ENCODE measurements at places on chromosomes 3 and 15.
A peak's percentile ranks its signal among the peaks of the same experiment; 100 is the strongest.

DNA sequence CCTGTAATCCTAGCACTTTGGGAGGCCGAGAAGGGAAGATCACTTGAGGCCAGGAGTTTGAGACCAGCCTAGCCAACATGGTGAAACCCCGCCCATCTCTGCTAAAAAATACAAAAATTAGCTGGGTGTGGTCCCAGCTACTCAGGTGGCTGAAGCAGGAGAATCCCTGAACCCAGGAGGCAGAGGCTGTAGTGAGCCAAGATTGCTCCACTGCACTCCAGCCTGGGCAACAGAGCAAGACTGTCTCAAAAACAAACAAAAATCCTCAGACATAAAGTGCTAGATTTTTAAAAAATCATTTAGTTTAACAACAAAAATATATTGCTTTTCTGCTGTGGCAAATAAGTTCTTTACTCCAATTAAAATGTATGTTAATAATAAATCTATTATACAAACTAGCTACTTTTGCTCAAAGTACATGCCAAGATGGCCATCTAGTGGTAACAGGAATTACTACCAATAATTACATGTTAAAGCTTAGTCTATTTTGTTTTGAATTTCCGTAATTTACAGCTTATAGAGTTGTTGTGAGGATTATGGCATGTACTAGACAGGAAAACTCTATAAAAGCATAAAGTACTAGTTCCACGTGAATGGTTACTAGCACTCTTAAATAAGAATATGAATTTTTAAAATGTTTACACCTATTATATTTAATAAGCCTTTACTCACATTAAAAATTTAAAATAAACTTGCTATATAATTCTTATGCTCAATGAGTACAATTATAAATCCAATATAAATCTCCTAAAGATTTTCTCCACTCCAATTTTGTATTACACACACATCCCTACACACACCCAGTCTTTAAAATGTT is 39.0 kb downstream of the GABPB1 start:
- no peaks in the 10 kb centered on the region for H3K27me3 ChIP-seq
- no peak overlapping the region for H3K27ac ChIP-seq
- H3K36me3 ChIP-seq, result no peaks in the 10 kb centered on the region
- no peaks in the 10 kb centered on the region for H3K4me1 ChIP-seq
- DNase-seq, result peak; percentile 31

GRCh38 chr3:128577711-128578110 is 72.9 kb downstream of the RPN1 start:
- no peaks in the 10 kb centered on the region for H3K27me3 ChIP-seq
- DNase-seq, result no peak
- no peaks in the 10 kb centered on the region for H3K36me3 ChIP-seq
- no peak overlapping the region for H3K4me3 ChIP-seq
- H3K4me1 ChIP-seq, result no peaks in the 10 kb centered on the region

GRCh38 chr3:193620650-193621049 is 27.6 kb downstream of the OPA1 start:
- DNase-seq, result no peak
- H3K27me3 ChIP-seq, result no peaks in the 10 kb centered on the region
- peaks cover 22% of the 10 kb centered on the region for H3K36me3 ChIP-seq
- no peak overlapping the region for H3K27ac ChIP-seq

- peak overlapping the region; percentile 80 for H3K27ac ChIP-seq
- peaks cover 15% of the 10 kb centered on the region for H3K4me1 ChIP-seq
- no peak for DNase-seq
- peaks cover 3% of the 10 kb centered on the region for H3K27me3 ChIP-seq
- peak overlapping the region; percentile 68 for H3K4me3 ChIP-seq
Measured at GRCh38 chr15:99566157-99566897, 543 bp downstream of the MEF2A start.

- H3K36me3 ChIP-seq, result no peaks in the 10 kb centered on the region
- no peaks in the 10 kb centered on the region for H3K27me3 ChIP-seq
- H3K4me3 ChIP-seq, result no peak overlapping the region
- H3K4me1 ChIP-seq, result peaks cover 40% of the 10 kb centered on the region
- no peak for DNase-seq
Measured at GRCh38 chr3:105824129-105824528, 44.7 kb downstream of the CBLB start.

GRCh38 chr15:59329570-59330350 is 42.9 kb downstream of the MYO1E start:
- H3K4me3 ChIP-seq, result peak overlapping the region; percentile 25
- DNase-seq, result peak; percentile 35
- H3K36me3 ChIP-seq, result no peaks in the 10 kb centered on the region

DNA sequence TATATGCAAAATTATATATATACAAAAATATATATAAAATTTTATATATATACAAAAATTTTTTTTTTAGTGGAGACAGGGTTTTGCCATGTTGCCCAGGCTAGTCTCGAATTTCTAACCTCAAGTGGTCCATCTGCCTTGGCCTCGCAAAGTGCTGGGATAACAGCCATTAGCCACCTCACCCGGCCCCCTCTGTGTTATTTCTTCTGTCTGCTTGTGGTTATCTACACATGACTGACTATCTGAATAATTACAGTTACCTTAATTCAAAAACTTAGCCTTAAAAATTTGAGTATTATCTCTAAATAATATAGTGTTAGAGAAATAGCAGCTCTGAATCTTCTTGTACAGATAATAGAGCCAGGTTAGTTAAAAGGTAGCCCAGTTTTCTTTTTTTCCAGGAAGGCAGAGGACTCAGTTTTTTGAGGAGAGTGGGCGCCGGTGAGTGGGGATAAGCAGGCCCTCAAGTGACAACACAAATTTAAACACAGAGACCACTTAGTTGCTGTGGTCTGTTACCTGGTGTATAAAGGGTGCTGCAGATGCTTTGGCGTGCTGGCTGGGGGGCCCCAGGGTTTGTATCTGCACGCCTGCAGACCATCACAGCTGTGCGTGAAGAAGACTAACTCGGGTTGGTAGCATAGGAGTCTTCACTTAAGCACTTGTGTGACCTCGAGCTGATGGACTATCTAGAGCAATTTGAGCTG is 83.7 kb downstream of the TRAK1 start:
- no peaks in the 10 kb centered on the region for H3K36me3 ChIP-seq
- no peak overlapping the region for H3K4me3 ChIP-seq
- H3K27ac ChIP-seq, result no peak overlapping the region

- peak; percentile 67 for DNase-seq
Measured at GRCh38 chr3:188948281-188948996, 223.3 kb upstream of the TPRG1 start.

GRCh38 chr15:95440712-95441111 is 889.8 kb upstream of the NR2F2 start:
- no peaks in the 10 kb centered on the region for H3K4me1 ChIP-seq
- no peak for DNase-seq
- H3K27me3 ChIP-seq, result no peaks in the 10 kb centered on the region
- H3K4me3 ChIP-seq, result no peak overlapping the region
- H3K36me3 ChIP-seq, result no peaks in the 10 kb centered on the region

DNA sequence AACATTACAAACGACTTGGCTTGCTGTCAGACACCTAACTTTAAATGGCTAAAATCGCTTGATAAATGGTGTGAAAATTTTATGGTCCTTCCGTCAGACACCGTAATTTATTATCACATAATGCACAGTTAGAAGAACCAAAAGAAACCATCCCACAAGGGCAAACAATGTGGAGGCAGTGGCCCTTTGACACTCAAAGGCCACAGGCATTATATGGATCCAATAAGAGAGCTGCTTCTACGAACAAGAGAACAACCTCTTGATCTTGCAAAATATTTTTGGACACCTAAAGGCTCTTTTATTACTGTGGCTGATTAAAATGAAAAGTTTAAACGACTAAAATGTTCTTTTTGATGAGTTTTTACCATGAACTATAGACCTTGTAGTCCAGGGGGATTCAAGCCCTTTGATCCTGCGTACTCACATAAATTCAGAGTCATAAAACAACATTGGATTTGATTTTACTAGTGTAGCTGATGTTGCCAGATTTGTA is 202.8 kb downstream of the FMN1 start:
- H3K4me3 ChIP-seq, result no peak overlapping the region
- H3K36me3 ChIP-seq, result no peaks in the 10 kb centered on the region
- H3K4me1 ChIP-seq, result no peaks in the 10 kb centered on the region
- H3K27me3 ChIP-seq, result no peaks in the 10 kb centered on the region
- H3K27ac ChIP-seq, result no peak overlapping the region
- no peak for DNase-seq

GRCh38 chr3:141421186-141421585 is 52.9 kb downstream of the ZBTB38 start:
- no peak overlapping the region for H3K27ac ChIP-seq
- no peaks in the 10 kb centered on the region for H3K36me3 ChIP-seq
- DNase-seq, result no peak
- H3K4me1 ChIP-seq, result no peaks in the 10 kb centered on the region
- no peaks in the 10 kb centered on the region for H3K27me3 ChIP-seq

DNA sequence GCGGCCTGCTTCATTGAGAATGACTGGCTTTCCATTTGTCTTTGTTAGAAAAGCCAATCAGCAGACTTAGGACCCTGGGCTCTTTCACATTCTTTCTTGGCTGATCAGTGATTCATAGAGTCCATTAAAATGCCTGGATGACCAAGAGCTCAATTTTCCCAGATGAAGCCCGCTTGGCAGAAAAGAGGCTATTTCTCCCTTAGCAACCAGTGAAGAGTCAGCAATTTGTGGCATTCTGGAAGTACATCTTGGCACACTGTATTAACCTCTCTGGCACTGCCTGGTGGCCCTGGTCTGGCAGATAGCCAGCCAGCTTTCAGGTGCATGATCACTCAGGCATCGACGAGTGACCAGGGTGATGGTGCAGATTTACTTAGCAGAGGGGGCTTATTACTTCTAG is 145.7 kb upstream of the PLAAT1 start:
- DNase-seq, result no peak
- no peak overlapping the region for H3K27ac ChIP-seq
- no peaks in the 10 kb centered on the region for H3K4me1 ChIP-seq
- no peaks in the 10 kb centered on the region for H3K36me3 ChIP-seq
- peaks cover 15% of the 10 kb centered on the region for H3K27me3 ChIP-seq
- H3K4me3 ChIP-seq, result no peak overlapping the region

GRCh38 chr3:168342946-168343850 is 247.5 kb upstream of the GOLIM4 start:
- DNase-seq, result no peak
- H3K4me3 ChIP-seq, result no peak overlapping the region
- no peaks in the 10 kb centered on the region for H3K4me1 ChIP-seq

GRCh38 chr3:151804267-151804666 is 9.6 kb upstream of the AADAC start:
- H3K27me3 ChIP-seq, result no peaks in the 10 kb centered on the region
- no peak overlapping the region for H3K4me3 ChIP-seq
- no peak overlapping the region for H3K27ac ChIP-seq
- no peak for DNase-seq
- H3K4me1 ChIP-seq, result no peaks in the 10 kb centered on the region

GRCh38 chr3:182389071-182389815 is 404.1 kb upstream of the ATP11B start:
- H3K4me3 ChIP-seq, result no peak overlapping the region
- H3K27me3 ChIP-seq, result no peaks in the 10 kb centered on the region
- H3K36me3 ChIP-seq, result no peaks in the 10 kb centered on the region
- no peak overlapping the region for H3K27ac ChIP-seq
- H3K4me1 ChIP-seq, result peaks cover 11% of the 10 kb centered on the region
- DNase-seq, result peak; percentile 35

DNA sequence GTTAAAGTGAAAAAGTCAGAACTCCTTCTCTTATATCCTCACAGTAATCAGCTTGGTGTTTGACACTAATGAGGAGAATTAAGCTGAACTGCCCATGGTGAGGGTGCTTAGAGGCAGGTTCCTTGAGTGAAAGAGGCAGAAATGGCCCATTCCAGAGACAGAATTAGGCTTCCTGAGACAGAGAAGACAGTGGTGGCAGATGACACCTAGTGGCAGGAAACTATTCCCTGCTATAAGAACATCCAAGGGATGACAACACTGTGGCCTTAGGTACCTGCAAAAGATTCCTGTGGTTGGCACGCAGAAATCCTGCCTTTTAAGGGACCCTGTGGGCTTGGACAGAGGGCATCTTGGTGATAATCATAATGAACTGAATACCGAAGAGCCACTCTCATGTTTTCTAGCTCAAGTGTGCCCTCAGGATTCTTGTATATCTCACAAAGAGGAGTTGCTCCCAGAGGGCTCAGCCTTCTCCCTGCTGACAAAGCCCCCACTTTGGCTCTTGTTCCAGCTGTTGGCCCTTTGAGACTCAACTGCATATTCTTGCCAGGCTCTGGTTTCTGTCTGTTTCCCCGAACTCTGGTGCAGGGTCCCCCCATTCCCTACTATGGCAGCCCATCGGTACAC is 56.0 kb downstream of the KBTBD12 start:
- DNase-seq, result peak; percentile 54
- H3K27ac ChIP-seq, result no peak overlapping the region
- H3K4me3 ChIP-seq, result no peak overlapping the region
- H3K4me1 ChIP-seq, result no peaks in the 10 kb centered on the region
- H3K36me3 ChIP-seq, result no peaks in the 10 kb centered on the region

- H3K27me3 ChIP-seq, result no peaks in the 10 kb centered on the region
Measured at GRCh38 chr3:116947809-116948208, 238.2 kb downstream of the TUSC7 start.

- H3K27me3 ChIP-seq, result no peaks in the 10 kb centered on the region
- H3K27ac ChIP-seq, result no peak overlapping the region
Measured at GRCh38 chr3:141000686-141001085, 50.5 kb upstream of the SPSB4 start.

GRCh38 chr15:78537266-78537905 is 2.9 kb upstream of the PSMA4 start:
- no peak for DNase-seq
- H3K27ac ChIP-seq, result no peak overlapping the region

GRCh38 chr3:172687501-172687900 is 23.4 kb downstream of the NCEH1 start:
- peaks cover 33% of the 10 kb centered on the region for H3K4me1 ChIP-seq
- H3K27me3 ChIP-seq, result no peaks in the 10 kb centered on the region
- no peaks in the 10 kb centered on the region for H3K36me3 ChIP-seq
- H3K27ac ChIP-seq, result no peak overlapping the region

DNA sequence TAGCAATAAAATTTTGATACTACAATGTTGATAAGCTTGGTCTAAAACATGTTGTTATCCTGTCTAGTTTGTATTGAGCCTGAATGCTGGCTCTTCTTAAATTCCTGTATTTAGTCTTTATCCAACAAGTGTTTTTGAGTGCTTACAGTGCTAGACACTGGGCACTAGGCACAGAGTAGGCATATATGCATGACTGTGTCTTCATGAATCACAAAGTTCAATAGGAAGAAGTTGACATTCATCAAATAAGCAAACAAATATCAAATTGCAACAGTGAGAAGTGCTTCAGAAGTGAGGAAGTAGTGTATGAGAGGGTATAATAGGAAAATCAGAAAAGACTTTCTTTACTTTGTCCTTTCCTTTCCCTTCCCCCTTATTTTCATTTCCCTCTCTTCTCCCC is 6.8 kb downstream of the CD96 start:
- no peaks in the 10 kb centered on the region for H3K36me3 ChIP-seq
- H3K4me1 ChIP-seq, result no peaks in the 10 kb centered on the region
- no peak overlapping the region for H3K27ac ChIP-seq
- no peaks in the 10 kb centered on the region for H3K27me3 ChIP-seq
- no peak overlapping the region for H3K4me3 ChIP-seq
- no peak for DNase-seq

DNA sequence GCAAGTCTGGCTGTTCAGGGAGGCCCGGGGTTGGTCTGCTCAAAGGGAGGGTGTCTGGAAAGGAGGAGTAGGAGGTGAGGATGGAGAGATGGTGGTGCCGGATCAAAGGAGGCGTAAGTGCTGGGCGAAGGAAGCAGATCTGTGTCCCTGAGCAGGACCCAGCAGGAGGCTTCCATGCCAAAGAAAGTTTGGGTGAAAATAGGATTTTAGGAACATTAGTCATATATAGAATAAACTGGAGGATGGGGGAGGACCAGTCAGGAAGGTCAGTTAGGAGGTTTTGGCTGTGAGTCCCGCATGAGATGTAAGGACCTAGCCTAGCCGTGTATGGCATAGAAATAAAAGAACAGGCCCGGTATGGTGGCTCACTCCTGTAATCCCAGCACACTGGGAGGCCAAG is 28.6 kb upstream of the VPS8 start:
- DNase-seq, result no peak
- H3K36me3 ChIP-seq, result no peaks in the 10 kb centered on the region
- H3K4me3 ChIP-seq, result no peak overlapping the region
- H3K27ac ChIP-seq, result no peak overlapping the region
- H3K4me1 ChIP-seq, result no peaks in the 10 kb centered on the region
- H3K27me3 ChIP-seq, result 0 out of 2 replicates have a peak, but pooled peaks cover 12% of the 10 kb centered on the region
